KBM-7 (cell line): ENCODE measurements at places on chromosomes 5 and 9.
A peak's percentile ranks its signal among the peaks of the same experiment; 100 is the strongest.

GRCh38 chr5:151630088-151630487 is 39.0 kb upstream of the FAT2 start:
- DNase-seq, result no peak

DNA sequence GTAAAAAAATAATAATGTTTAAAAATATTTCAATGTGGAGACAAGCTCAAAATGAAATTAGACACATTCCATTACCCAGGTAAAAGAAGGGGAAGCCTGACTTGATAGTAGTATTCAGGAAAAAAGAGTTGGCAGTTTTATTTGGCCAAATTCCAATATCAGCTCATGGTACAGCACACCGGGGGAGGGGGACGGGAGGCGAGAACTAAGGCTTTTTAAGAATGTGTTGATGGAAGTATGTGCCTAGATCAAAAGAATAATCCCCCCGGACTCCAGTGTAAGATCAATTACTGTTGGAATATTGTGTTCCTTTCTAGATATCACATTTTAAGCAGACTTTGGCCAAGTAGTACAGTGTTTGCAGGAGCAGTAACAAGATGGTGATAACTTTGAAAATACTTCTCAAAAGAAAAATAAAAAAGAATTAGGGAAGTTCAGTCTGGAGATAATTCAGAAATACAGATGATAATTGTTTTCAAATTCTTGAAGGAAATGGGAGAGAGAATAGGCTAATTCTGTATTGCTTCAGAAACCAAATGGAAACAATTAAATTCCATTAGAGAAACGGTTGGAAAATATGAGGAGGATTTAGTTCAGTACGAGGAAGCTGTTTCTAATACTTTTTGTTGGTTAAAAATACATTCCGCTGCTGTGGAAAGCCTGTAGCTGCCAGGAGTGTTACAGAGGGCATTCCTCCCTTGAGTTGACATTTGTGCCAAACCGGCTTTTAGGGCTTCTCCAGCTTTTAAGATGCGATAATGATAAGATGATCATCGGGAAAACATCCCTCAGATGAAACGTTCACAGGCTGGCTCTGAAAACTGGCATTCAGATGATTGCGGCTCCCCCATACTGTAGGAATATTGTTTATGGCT is 98.1 kb upstream of the ERBIN start:
- no peak for DNase-seq

- no peak for DNase-seq
Measured at GRCh38 chr5:37721447-37721871, 118.4 kb downstream of the GDNF start.

- DNase-seq, result no peak
Measured at GRCh38 chr5:121819682-121820261, 31.9 kb upstream of the FTMT start.

GRCh38 chr9:24297931-24298330 is 247.8 kb downstream of the IZUMO3 start:
- DNase-seq, result no peak

GRCh38 chr5:91162534-91163381 is 220.4 kb downstream of the ARRDC3 start:
- peak; percentile 71 for DNase-seq

- no peak for DNase-seq
Measured at GRCh38 chr9:112175796-112176315, 759 bp upstream of the SUSD1 start.

DNA sequence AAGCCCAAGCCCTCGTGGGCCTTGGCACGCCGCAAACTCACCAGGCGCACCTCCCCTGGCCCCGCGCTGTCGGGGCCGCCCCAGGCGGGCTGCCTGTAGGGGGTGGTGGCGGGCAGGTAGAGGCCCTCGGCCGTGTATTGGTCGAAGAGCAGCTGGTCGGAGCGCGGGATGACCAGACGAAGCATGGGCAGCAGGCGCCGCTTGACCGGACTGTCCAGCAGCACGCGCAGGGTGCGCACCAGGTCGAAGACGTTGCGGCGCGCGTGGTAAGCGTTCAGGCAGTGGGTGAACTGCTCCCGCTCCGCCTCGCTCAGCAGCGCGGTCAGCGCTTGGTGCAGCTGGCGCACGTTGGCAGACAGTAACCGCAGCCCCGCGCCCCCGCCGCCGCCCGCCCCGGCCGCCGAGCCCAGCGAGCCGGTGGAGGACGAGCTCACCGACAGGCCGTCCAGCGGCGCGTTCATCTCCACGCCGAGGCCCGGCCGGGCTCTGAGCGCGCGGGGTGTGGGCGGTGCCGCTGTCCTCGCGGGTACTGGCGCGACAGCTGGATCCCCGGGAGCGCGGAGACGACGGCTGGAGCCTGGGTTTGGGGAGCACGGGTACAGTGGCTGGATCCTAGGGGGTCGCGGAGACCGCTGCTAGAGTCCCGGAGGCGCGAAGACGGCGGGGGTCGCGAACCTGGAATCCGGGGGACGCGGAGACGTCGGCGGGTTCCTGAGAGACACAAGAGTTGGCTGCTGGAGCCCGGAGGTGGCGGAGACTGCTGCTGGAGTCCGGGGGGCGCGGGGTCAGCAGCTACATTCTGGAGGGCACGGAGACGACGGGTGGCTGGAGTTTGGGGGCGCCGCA is 709 bp downstream of the WHRN start:
- no peak for DNase-seq

GRCh38 chr9:137757613-137758029 is 120.0 kb upstream of the CACNA1B start:
- DNase-seq, result no peak

DNA sequence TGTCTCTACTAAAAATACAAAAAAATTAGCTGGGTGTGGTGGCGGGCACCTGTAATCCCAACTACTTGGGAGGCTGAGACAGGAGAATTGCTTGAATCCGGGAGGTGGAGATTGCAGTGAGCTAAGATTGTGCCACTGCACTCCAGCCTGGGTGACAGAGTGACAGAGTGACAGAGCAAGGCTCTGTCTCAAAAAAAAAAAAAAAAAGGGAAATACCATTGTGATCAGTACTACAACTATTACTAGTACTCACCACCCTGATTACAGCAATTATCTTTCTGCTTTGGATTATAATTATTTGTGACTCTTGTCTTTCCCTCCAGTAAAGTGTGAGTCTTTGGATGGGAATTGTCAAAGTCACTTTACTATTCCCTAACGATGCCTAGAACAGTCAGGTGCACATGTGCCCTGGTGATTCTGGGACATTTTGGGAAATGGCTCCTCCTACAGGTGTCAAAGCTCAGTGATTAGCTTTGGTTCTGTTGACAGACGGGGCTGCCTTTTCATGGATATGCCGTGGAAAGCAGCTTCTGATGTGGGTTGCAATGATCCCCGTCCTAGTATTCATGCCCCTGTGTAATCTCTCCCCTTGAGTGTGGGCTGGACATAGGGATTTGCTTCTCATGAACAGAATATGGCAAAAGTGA is 31.8 kb upstream of the FRRS1L start:
- DNase-seq, result no peak

DNA sequence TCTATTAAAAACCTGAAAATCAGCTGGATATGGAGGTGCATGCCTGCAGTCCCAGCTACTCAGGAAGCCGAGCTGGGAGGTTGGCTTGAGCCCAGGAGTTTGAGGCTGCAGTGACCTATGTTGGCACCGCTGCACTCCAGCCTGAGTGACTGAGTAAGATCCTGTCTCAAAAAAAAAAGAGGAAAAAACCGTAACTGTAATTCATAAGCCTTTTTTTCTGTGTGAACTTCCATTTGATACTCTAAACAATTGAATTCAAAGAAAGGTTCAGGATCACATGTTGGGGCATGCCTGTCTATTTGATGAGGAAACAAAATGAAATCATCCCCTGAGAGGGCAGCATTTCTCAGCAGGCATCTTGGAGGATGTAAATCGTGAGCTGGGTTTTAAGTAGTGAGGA is 38.8 kb downstream of the ITGA2 start:
- DNase-seq, result no peak

DNA sequence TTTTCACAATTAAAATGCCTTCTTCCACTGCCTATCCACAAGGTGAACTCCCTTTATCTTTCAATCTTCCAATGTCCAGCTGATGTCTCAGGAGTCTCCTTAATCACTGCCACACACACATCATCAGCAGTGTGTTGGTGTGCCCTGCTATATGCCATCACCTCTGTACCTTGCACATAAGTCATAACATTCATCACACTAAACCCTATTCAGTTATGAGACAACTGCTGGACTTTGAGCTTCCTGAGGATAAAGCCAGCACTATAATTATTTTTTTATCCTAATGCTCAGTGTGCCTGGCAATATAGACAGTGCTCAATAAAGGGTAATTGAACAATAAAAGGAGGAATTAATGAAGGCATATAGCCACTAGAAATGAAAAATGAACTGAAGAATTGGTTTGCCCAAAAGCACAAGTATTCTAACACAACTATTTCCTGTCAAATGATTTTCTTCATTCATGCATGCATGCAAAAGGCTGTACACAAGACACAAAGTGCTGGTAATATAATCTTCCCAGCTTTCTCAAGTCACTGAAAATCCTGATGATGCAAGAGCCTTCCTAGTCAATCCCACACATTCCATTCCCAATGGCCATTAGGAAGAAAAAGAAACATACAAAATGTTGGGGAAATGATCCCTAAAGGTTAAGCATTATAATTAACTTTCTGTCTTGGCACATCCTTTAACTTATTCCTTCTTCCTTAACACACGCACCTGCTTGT is 32.4 kb downstream of the LPAR1 start:
- DNase-seq, result no peak

DNA sequence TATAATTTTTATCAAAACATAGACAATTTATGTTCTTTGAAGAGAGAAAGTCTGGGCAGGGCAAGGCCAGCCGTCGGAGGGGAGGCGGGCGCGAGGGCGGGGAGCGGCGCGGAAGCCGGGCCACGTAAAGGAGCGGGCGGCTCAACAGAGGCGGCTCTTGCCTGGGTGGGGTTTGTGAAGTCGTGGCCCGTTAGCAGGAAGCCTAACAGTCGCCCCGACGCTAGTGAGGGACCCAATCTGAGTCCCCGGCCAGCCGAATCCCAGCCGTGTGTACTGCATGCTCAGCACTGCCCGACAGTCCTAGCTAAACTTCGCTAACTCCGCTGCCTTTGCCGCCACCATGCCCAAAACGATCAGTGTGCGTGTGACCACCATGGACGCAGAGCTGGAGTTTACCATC is 1129.2 kb downstream of the CDH9 start:
- DNase-seq, result no peak

GRCh38 chr9:21141427-21141882 is at the start of gene IFNW1:
Gene IFNW1, minus strand, starts transcription at chr9:21141832. Its CDS starts 262 bp downstream, at chr9:21141570.
- no peak for DNase-seq

DNA sequence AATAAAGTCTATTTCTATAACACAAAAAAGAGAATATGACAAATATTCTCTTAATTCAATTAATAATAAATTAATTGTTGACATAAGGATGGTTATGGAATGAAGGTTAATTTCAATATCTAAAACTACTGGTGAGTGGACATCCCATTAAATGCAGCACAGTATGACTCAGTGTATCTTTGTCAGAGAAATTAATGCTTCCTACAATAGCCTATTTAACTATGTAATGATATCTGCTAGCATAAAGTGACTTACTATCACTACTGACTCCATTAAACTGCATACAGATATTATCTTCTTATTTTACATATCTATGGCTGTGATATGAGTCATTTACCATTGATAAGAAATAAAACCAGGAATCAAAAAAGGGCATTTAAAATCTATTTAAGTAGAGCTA is 298.7 kb downstream of the CDH12 start:
- no peak for DNase-seq

DNA sequence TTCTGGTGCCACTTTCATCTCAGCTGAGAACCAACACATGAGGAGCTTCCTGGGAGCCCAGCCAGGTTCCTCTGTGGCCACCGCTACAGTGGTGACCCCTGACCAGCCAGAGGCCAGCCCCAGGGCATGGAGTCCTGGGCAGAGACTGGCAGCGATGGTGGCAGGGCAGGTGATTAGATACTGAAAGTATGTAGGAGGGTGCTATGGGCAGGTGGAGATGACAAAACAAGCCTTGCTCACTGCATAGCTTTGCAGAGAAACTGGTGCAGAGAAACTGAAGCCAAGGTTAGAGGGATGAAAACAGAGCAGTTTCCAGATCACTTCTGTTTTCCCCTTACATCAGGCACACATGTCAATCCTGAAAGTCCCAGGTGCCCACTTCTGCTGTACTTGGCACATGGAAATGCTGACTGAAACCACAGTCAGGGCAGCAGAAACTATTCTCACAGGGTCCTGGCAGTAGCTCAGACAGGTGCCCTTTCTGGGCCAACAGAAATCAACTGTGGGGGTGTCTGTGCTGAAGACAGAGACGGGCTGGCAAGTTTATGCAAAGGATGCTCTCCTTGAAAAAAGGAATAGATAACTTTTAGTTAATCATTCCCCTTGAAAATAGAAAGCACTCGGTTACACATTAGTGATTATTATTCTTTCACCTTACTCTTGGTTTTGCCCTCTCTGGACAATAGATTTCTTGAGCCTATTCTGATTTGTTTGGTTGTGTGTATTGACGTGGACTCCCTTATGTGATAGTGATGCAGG is 90.3 kb downstream of the ANKRD55 start:
- DNase-seq, result no peak

DNA sequence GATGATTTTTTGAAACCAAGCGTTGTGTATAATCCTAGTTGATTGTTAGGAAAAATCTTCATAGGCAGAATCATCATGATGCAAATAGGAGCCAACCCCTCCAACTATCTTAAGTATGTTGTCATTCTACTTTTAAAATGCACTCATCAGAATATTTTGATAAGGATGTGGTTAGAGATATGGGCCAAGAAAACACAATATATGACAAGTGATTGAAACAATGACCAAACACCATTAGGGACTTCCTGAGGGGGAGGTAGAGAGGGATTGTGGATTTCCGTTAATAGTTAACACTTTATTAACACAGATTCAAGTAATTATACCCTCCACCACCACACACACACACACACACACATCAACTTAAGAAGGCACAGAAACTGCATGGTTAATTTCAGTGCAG is 143.3 kb downstream of the ARSB start:
- DNase-seq, result no peak

GRCh38 chr5:96232602-96233001 is 200.4 kb downstream of the PCSK1 start:
- no peak for DNase-seq
